Endothelial cell of umbilical vein (primary cell): ENCODE measurements at places on chromosomes 1 and 21.

DNA sequence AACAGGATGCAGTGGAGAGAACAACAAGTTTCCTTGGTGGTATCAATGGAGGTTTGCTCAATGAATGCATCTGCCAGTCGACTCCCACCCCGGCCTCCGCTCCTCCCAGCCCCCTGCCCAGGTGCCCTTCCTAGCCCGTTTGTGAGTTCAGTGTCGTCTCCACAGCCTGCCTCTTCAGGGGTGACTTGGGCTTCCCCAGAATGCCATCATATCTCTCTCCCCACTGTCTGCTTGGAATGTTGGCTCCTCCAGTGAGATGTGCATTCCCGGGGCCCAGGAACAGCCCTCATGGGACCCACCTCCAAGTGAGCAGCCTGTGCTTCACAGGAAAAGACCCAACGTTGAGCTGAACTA, 30.5 kb downstream of the MATN1 start:
- DNase-seq: no peak

- no peak for DNase-seq
Observed at GRCh38 chr1:207841293-207841692, 69.6 kb downstream of the CD34 start.

- DNase-seq: no peak
Observed at GRCh38 chr1:156490401-156491032, 10.1 kb downstream of the MEF2D start.

- DNase-seq: peak; percentile 73
Observed at GRCh38 chr1:161772397-161772796, 6.3 kb downstream of the ATF6 start.

GRCh38 chr1:216498277-216498676, 75.0 kb upstream of the USH2A start:
- DNase-seq: no peak

- no peak for DNase-seq
Observed at GRCh38 chr1:221734187-221734586, 7.7 kb downstream of the DUSP10 start.

DNA sequence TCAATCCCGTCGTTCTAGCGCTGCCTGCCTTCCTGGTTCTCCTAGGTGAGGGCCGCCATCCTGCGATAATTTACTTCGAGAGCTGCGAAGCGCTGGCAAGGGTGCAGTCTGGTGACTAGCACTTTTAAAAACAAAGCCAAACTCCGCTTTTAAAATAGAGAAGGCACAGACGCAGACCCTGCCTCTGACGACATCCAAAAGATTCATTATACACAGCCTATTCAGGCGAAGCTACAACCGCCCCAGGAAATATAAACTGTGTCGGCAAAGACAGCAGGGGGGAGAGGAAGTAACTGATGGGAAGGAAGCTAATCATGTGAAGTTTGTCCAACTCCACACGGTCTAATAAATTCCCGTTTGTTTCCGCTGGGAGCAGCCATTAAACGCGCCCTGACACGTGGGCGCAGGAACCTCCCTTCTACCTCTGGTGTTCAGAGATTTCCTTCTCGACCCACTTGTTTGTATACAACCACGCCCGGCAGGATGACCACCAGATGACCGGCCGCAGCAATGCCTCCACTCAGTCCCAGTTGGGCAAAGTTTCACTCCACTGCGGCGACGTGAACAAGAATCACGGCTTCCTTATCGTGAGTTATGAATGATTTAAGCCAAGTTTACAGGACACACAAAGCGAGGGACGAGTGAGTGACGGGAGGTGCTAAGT, 1.3 kb downstream of the GNG12 start:
- peak; percentile 81 for DNase-seq

GRCh38 chr1:182608845-182609610, 4.8 kb upstream of the RGS16 start:
- DNase-seq: peak; percentile 8

DNA sequence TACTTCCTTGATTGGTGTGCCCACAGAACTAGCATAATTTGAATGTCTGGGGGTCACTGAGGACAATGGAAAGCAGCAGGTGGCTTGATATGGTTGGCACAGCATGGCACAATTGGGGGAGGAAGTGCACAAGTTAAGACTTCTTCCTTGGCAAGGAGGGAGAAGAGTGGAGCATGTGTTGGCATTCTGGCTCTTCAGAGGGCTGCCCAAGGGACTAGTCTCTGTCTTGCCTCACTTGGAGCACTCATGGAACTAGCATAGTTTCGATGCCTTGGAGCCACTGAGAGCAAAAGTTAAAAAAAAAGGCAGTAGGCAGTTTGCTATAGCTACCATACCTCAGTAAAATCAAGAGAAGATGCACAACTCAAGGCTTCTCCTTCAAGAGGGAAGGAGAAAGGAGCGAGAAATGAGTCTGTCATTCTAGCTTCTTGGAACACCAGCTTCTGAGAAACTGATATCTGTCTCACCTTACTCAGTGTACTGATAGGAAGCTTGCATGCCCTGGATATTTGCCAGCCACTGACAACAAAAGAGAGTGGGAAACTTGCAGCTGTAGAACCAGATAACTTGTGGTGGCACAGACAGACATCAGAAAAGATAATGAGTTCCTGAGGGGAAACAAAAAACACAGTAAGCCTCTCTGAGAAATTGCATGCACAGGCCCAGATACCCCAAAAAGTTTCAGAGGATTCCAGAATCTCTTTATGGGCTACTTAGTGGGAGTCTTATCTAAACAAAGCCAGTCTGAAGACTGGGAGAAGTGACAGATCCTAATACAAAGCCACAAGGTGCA, 207.5 kb upstream of the SAMSN1 start:
- DNase-seq: no peak

GRCh38 chr1:231194843-231195516, 33.1 kb downstream of the TRIM67 start:
- DNase-seq: peak; percentile 6

DNA sequence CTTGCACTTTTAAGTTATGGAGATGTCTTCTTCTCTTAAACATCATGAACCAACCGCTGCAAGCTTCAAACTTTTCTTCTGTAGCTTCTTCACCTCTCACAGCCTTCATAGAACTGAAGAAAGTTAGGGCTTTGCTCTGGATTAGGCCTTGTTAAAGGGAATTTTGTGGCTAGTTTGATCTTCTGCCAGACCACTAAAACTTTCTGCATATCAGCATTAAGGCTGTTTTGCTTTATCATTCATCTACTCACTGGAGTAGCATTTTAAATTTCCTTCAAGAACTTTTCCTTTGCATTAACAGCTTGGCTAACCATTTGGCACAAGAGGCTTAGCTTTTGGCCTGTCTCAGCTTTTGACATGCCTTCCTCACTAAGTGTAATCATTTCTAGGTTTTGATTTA, 43.0 kb upstream of the RGL1 start:
- no peak for DNase-seq

GRCh38 chr1:210690236-210690635, 361.5 kb downstream of the HHAT start:
- no peak for DNase-seq

DNA sequence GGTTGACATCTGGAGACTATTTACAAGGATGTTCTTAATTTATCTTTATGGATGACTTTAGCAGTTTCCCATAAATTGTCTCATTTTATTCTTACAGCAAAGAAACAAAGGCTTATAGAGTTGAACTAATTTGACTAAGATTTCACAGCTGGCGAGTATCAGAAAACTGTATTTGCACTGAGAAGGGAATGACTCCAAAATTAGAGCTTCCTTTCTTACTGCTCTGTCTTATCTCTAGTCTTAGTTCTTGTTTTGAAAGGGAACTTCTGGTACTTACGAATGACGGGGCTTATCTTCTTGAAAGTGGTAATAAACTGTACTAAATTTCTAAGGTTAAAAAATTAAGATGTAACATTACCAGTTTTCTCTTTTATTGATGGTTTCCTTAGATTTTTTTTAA, 13.6 kb downstream of the CNST start:
- DNase-seq: no peak

DNA sequence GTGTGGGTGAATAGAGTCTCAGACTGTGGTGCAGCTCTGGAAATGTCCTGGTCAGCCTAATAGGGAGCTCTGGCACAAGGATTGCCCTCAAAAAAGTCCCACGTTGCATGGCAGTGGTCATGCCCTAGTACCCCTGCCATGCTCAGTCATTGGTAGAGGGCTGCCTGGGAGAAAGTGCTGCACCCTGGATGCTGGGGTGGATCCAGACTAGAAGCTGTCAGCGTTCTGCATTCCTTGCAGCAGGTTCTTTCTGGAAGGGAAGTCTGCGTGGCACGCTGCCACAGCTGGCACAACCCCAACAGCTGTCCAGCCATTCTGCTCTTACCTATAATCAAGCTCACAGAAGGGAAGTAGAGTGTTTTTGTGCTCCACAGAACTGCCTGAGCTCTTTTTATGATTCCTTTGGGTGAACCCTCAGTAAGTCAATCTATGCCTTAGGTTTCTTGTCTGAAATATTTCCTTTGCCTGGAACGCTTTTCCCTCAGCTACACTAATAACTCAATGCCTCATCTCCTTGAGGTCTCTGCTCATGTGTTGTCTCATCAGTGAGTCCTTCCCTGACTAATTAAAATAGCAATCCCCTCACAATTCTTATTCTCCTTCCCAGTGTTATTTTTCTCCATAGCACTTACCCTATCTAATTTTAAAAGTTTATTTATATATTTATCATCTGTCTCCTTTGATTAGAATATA, 61.5 kb upstream of the JAK1 start:
- peak; percentile 66 for DNase-seq

- DNase-seq: no peak
Observed at GRCh38 chr1:247357052-247357780, 25.5 kb upstream of the ZNF496 start.

GRCh38 chr1:110630839-110631663, 24.9 kb upstream of the KCNA2 start:
- DNase-seq: peak; percentile 46

DNA sequence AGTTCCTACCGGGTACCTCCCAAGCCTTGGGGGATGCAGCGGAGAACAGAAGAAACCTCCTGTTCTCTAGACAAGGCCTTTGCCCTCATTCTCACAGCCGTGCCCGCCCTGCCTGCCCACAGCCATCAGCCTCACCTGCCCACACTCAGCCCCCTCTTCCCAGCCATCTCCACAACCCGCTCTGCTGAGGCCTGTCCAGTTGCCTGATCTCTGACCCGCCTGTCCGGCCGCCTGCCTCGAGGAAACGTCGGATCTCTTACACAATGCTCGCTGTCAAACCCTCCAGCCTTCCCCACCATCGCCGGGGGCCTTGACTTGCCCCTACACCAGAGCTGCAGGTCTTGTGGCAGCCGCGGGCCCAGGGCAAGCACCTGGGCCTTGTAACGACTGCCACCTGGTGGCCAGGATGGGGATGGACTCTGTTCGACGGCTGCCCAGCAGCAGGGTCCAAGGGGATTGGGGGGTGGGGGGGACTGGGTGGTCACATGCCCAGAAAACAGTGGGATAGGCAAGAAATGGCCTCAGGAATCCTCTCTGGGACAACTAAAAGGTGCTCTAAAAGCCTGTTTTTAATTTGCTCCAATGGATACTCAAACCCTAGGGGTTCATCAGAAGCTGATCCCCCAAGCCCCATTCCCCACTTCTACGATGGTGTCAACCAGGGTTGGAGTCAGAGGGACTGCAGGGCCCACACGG, 31.0 kb downstream of the SLC45A1 start:
- peak; percentile 48 for DNase-seq
